ENCODE measurements at places on chromosomes 5 and 9. TPM values are rescaled to one million over a fixed set of nuclear protein-coding genes. Genes with fewer than 3 reads are reported as not detected.

Gene SARDH
- 3.4 TPM for total RNA-seq

Gene KCTD16
- 0.08 TPM for total RNA-seq

Gene LIX1
- total RNA-seq = not detected

- DNase-seq = peak; percentile 50
Measured at GRCh38 chr9:35741740-35742139, 7.3 kb downstream of the GBA2 start.

GRCh38 chr9:121537283-121537682 is 37.6 kb upstream of the GGTA1 start:
- no peak for DNase-seq

- no peak for DNase-seq
Measured at GRCh38 chr9:4674783-4675182, 4.6 kb upstream of the CDC37L1 start.

- DNase-seq = no peak
Measured at GRCh38 chr9:121974421-121974820, 118.7 kb downstream of the TTLL11 start.

DNA sequence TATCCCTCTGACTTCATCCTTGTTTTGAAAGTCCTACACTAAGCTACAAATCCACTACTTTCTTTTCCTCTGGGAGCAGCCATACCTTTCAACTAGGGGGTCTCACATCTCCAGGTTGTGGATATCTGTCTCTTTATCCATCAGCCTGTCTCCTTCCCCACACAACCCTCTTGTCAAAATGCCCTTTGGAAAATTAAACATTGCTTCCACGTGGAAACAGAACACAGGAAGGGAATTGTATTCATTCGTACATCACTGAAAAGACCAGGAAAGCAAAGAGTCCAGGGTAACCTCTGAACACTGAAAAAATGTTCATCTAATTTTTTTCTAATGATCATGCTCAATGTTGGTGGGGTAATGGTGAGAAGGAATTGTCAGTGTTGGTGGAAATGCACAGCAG is 203.6 kb downstream of the NR3C1 start:
- no peak for DNase-seq

DNA sequence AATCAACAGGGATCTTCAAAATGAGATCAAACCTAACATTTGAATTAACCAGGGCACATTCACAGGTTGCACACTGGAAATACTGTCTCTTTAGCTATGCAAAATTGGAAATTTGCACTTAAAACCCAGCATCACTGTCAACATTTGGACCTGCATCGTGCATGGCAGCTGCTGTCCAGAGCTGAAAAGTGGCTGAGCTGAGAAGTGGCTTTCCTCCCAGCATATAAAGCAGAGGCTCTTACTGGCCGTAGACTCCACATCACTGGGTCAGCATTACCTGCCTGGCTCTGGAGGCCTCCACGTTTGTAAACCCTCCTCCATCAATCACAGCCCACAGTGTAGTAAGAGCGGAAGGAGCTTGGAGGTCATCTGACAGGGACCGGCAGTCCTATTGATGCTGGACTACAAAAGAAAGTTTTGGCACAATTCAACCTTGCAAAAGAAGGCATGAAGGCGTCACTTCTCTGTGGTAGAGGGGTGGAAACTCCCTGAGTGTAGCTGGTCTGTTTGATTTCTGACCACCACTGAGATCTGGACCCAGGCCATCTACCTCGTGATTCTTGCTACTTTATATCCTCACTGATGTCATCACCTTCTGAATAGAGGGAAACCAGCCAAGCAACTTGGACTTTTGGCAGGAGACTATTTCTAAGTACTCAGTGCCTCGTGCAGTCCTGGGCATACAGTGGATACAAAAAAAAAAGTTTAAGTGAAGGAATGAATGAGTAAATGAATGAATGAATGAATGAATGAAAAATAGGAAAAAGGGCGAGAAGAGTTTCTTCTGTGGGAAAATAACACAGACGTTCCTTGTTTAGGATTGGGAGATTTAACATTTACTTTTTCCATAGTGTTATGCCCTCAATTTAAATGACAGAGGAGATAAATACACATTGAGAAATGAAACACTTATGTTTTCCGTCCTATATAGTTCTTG is 14.8 kb downstream of the RASEF start:
- DNase-seq = no peak

DNA sequence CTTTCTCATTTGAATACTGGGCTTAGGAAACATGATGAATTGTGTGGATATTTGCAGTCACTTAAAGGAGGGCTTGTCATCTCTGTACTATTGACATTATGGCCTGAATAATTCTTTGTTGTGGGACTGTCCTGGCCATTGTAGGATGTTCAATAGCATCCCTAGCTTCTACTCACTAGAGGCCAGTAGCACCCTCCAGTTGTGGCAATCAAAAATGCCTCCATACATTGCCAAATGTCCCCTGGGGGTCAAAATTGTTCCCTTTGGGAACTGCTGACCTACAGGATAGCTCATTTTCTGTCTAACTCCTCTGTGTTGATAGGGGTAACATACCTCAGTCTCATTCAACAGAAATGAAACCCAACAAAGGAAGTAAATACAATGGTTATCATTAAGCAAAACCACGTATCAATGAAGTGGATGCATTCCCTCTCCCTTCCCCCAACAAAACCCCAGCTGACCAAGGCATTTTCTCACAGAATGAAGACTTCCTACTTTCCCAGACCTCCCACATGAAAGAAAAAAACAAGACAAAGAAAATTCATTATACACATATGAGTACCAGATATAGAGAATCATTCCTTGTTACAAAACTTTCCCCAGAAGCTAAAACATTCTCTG is 18.1 kb downstream of the FYB1 start:
- DNase-seq = peak; percentile 56

GRCh38 chr5:162434281-162434680 is 366.7 kb downstream of the GABRG2 start:
- DNase-seq = no peak

DNA sequence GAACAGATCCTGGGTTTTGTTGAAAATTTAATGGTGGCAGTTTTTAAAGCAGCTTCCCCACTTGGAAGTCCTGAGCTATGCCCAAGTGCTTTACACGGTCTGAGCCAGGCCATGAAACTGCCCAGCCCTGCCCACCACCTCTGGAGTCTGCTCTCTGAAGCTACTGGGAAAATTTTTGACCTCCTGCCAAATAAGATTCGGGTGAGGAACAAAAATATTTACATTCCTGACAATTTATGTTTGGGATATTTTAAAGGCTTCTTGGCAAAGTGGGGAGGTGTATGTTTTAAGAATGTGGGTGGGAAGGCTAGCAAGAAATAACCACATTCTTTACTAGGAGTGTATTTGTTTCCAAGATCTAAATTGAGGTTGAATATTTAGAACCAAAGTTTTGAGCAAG is 50.0 kb downstream of the HACD4 start:
- DNase-seq = no peak

DNA sequence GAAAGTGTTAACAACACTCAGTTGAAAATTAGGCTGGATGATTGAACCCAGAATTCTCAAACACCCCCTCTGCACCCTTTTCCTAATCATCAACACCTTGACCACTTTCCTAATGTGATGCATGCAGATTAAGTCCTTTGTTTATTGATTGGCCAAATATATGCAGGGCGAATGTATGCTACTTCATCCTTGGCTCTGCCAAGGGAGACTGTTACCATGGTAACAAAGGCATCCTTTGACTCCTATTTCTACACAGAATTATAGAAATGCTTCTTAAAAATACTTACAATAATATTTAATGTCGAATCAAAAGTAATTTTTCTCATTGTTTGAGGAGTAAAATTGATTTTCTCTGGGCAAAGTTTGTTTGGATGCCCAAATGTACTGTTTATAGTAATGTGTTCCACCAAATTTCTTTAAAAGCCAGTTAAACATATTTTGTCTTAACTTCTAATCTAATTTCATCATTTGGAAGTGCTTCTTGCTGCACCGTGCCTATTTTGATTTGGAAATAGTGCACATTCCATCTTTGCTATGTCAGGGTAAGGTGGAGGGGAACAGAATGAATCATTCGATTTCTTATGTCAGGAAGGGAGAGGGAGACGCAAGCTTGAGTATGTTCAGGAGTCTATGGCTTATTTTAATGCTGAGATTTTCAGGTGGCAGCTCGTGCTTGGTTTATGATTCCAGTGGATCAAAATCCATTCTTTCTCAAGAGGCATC is 1384.3 kb upstream of the WWC1 start:
- no peak for DNase-seq

DNA sequence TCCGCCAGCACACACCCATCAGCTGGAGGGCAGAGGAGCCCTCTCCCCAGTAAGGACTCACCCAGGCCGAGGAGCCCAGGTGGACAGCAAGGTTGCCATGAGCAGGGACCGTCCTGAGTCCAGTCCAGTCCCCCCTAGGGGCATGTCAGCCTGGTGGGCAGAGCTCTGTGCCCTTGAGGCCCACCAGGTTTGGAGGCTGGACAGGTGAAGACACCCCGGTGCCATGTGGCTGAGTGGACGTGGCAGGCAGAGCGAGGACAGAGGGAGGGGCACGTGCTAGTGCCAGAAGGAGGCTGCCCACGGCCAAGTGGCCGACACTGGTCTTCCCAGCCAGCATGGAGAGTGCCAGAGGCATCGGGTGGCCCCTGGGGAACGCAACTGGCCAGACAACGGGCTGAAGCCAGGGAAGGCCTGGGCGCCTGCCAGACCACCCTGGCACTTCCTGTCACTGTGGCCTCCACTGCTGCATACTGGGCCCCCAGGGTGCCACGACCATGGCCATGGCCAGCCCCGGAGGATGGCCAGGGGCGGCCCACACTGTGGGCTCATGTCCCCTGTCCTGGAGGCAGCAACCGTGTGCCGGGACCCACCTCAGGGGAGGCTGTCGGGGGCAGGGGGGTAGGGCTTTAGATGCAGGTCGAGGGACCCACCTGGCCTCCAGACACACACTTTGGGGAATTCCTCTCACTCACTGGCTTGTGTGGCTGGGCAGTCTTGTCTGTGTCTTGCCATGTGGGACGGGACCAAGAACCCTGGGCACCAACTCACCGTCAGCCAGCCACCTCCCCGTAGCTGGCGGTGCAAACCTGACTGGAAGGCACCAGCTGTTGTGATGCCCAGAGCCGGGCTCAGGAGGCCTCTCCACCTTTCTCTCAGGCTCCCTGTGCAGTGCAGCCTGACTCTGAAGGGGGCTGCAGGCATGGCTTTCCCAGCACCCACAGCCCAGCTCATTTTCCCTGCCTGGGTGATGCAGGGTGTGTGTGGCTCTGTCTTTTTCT is 42.3 kb upstream of the LPCAT1 start:
- no peak for DNase-seq

All from activated CD8-positive, alpha-beta T cell treated with anti-CD3 and anti-CD28 coated beads, Interleukin-2, amount 10 ng/mL, durations not matched to agents 7 days and 5 days (primary cell).